NCI-H2081 treated with DMSO at 0.1 percent for 48 hours (cell line): ENCODE measurements at places on chromosomes 7 and 10.

- DNase-seq, result no peak
These were observed 902 bp upstream of the CLDN15 start for GRCh38 chr7:101238226-101239182.

DNA sequence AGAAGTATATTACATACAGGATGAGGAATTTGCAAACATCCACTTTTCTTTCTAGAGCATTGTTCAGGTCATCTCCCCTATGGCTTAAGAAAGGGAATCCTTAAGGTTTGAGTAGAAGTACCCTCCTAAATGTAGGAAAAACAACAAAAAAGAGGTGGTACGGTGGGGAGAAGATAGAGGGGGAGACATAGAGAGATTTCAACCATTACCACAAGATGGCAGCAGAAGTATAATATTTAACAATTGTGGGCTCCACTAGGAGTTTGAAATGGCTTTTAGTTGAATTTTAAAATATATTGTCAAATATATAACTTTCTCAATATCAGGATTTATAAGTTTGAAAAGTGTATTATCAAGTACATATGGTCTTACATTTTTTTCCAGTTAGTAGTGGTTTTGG, 72.7 kb upstream of the PRKG1 start:
- DNase-seq, result no peak

- no peak for DNase-seq
These were observed 9.0 kb downstream of the IQCE start for GRCh38 chr7:2567679-2568278.

GRCh38 chr10:91679296-91679695, 46.4 kb upstream of the PPP1R3C start:
- DNase-seq, result no peak

GRCh38 chr7:116357781-116358670, 141.5 kb upstream of the CAV2 start:
- DNase-seq, result no peak

DNA sequence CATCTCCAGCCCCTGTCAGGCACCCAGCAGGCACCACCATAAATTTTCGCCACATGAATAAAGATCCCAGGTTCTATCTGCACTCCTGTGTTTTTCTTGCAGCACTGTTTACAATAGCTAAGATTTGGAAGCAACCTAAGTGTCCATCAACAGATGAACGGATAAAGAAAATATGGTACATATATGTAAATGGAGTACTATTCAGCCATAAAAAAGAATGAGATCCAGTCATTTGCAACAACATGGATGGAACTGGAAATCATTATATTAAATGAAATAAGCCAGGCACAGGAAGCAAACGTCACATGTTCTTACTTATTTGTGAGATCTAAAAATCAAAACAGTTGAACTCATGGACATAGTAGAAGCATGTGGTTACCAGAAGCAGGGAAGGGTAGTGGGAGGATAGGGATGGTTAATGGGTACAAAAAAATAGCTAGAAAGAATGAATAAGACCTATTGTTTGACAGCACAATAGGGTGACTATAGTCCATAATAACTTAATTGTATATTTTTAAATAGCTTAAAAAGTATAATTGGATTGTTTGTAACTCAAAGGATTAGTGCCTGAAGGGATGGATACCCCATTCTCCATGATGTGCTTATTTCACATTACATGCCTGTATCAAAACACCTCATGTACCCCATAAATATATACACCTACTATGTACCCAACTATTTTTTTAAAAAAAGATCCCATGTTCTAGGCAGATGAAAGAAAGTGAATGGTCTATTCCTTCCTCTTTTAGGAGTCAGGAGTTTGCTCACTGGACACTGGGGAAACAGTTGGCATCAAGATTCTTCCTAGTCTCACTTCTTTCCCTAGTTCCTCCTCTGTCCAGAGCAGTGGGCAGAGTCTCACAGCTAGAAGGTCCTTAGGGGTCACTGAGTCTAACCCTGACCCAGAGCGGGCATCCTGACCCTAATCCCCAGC, 1.0 kb upstream of the NPFFR1 start:
- DNase-seq, result no peak

GRCh38 chr10:117553815-117554172, 11.2 kb downstream of the EMX2 start:
- DNase-seq, result no peak

- no peak for DNase-seq
These were observed 31.5 kb upstream of the NRP1 start for GRCh38 chr10:33365871-33366411.

DNA sequence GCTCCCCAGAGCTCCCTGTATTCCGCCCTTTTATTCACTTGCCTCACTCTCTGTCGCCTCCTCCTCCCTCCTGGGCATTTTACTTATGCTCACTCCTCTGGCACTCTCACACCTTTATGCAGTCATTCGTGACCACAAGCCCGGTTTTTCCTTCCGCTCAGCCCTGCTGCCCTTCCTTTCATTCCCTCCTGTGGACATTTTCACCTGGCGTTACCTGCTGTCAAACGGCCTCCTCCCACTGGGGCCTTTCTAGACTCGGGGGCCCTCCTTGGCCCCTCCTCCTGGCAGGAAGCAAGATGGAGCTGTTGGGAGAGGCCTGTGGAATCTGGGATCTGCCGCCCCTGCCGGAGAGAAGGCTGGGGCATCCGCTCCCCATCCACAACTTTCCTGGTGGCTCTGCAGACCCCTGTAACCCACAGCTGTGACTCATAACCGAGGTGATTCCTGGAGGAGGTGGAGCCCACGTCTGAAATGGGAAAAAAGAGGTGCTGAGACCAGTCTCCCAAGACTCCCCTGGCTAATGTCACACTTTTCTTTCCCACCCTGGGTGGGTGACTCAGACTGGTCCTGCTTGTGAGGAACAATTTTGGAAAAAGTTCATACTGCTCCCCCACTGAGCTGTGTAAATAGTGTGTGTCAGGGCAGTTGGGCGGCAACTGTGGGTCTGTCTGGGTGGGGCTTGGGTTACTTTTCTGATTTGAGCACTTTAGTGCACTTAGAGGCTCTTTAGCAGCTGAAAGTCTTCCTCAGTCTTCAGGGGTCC, 1.2 kb downstream of the VCL start:
- DNase-seq, result no peak

- DNase-seq, result no peak
These were observed 37.1 kb downstream of the MTURN start for GRCh38 chr7:30171766-30172447.

DNA sequence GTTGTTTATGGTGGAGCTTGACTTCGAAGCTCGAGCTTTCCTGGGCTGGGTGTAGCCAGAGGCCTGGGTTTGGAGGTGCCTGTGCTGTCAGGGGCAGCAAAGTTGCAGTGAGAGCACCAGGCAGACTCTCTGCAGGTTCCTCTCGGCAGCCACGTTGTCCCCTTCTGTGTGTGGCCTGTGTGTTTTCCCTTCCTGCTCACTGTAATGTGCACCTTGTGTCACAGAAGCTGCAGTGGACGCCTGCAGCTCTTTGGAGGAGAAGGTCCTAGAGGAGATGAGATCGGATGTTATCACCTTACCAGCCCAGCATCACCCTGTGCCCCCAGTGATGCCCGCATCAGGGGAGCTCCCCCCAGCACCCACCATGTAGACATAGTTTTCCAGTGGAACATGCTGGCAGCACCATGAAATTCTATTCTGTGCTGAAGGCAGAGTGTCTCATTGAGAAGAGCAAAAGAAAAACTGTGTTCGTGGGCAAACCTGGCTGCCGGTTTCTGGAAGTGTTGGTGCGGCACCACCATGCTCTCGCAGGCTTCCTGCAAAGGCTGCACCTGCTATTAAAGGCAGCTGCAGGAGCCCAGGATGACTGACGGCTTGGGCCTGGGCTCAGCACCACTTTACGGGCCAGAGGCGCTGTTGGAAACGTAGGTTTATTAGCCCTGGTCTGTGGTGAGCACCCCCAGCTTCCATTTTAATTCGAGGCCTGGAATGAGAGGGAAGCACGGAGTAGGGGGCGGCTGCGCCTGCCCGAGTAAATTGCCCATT, 609.8 kb upstream of the FOXK1 start:
- no peak for DNase-seq

- no peak for DNase-seq
These were observed 20.0 kb downstream of the ZNF438 start for GRCh38 chr10:31011665-31012022.

DNA sequence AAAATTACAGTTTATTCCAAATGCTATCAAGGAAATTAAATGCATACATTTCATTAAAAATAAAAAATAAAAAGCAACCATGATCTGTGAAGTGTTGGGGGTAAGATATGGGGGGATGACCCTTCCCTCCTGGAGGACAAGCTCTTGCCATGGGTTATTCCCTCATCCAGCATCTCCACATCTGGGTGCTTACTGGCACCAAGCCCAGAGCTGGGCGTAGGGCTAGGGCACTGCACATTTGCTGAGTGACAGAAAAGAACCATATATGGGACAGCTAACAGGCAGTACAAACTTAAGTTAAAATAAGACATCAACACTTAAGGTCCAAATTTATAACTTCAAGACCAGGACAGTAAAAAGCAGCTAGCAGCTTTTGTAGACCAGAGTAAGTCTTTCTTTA, 10.2 kb downstream of the CCDC6 start:
- no peak for DNase-seq

DNA sequence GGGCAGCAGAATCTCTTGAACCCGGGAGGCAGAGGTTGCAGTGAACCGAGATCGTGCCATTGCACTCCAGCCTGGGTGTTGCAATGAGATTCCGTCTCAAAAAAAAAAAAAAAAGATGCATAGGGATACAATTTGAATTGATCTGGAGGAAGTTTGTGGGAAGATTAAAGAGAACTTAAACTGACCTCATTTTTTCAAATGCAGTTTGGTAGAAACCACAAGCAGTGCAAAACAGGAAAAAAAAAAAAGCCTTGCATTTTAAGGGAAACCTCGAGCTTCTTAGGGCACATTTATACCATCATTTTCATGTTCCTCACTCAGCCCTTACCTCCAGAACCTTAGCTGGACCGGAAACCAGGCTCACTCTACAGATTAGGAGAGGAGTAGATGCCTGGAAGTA, 2.8 kb downstream of the KCTD7 start:
- no peak for DNase-seq

- DNase-seq, result no peak
These were observed 84.7 kb downstream of the PALS2 start for GRCh38 chr7:24657980-24658379.

GRCh38 chr7:4714767-4715409, 32.8 kb downstream of the FOXK1 start:
- no peak for DNase-seq

- DNase-seq, result no peak
These were observed 150.3 kb downstream of the ZNF22 start for GRCh38 chr10:45150997-45151396.

DNA sequence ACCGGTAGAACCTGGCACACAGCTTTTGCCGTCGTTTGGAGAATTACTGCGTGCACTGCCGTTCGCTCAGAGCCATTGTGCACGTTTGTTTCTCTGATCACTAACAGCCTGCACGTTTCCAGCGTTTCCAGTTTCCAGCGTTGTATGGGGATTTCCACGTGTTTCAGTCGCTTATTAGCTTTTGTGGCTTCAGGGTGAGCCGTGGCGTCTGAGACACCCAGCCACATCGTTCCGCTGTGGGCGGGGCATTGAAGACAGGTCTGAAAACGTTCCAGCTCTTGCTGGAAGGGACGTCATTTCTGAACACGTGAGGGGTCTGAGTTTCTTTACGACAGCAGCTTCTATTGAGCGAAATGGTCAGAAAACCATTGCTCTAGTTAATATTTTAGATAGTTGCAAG, 164.8 kb downstream of the DNAJB6 start:
- DNase-seq, result no peak

- DNase-seq, result no peak
These were observed 710 bp downstream of the MRPL43 start for GRCh38 chr10:100986623-100986951.

DNA sequence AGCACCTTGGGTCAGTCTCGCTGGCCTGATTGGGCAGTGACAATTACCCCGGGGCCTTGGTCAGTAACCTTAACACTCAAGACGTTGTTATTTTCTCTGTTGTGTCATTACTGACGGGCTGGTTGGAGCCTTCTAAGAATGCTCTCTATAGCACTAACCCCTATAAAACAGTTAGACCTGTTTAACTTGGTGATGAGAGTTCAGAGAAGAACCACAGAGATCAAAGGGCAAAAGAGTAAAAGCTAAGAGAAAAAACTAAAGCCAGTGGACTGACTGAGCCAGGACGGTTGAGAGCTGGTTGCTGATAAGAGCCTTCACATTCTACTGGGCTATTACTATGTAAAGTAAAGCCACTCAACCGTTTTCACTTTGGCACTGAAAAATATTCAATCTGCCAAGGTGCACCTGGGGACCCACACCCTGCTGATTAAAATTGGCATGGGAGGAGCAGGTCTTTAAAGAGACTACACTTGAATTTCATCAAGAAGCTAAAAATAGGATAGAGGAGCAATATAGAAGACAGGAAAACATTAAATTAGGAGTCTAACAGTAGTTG, 13.6 kb upstream of the ITGB1 start:
- peak; percentile 74 for DNase-seq

- no peak for DNase-seq
These were observed 185.6 kb upstream of the LRGUK start for GRCh38 chr7:133941496-133941895.

DNA sequence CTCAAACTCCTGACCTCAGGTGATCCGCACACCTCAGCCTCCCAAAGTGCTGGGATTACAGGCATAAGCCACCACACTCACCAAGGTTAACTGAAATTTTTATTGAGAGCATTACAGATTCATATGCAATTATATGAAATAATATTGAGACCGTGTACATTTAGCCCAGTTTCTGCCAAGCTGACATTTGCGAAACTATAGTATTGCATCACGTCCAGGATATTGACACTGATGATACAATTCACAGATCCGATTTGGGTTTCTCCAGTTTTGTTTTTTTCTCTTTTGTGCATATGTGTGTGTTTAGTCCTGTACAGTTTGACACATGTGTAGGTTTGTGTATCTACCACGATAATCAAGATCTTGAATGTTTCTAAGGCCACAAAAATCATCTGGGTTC, 627.9 kb upstream of the FOXK1 start:
- no peak for DNase-seq

DNA sequence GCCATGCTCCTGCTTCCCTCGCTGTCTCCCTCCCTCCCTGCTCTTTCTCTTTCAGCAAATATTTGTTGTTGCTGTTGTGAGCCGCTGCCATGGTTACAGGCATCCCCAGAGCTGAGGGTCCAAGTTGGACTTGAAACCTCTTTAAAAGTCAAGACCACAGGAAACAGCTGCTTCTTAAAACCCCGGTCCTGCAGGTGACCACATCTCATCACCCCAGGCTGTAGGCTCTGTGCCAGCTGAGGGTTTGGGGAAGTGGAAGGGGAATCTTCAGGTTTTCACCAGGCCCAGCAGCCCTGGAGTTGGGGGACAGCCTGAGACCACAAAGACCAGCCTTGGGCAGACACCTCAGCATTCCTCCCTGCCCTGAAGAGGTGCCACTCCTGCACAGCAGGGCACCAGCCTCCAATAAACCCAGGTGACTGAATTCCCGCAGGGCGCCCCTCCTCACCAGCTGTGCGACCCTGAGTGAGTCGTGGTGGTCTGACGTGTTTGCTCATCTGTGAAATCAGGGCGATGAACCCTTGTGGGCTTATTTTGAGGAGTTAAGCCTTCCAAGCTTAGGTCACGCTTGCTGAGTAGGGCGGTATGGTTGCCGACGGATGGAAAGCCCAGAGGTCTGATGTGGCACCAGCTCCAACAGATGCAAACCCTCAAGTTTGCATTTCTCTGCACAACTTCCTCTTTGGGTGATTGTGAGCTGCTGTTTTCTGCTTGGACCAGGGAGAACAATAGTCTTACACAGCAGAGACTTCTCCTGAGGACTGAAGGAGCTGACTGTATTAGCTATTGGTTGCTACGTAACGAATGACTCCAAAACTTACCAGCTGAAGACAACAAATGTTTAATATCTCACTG, 24.8 kb downstream of the NPTX2 start:
- DNase-seq, result no peak
